Activated naive CD4-positive, alpha-beta T cell treated with anti-CD3 and anti-CD28 coated beads for 36 hours (primary cell): ENCODE measurements at places on chromosomes 5 and 9.

DNA sequence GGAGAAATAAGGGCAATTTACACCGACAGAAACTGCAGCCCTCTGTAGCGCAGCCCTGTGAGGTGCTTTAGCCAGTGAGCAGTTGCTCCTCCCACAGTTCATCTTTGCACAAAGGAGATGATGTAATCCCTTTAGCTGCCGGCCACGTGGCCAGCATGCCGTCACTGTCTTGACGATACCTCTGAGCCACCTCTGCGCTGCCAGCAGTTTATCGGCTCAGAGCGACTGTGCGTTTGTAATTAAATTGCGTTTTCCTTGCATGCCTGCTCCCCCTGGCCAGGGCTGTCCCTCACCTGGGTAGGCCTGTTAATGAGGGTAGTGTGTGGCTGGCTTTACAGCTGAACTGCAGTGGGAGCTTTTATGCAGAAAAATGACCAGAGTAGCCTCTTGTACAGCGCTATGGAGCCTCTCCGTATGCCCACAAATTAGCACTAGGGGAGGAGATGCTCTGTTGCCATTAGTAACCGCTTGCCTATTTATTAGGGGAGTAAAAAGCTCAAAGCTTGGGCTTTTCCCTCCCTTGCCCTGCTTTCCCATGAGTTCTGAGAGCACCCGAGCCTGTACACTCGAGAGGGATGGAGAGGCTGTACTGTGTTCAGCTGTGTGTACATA is 107.0 kb downstream of the TRIO start:
- no peak for DNase-seq

GRCh38 chr5:158478139-158478538 is 619.2 kb upstream of the CLINT1 start:
- DNase-seq: no peak

DNA sequence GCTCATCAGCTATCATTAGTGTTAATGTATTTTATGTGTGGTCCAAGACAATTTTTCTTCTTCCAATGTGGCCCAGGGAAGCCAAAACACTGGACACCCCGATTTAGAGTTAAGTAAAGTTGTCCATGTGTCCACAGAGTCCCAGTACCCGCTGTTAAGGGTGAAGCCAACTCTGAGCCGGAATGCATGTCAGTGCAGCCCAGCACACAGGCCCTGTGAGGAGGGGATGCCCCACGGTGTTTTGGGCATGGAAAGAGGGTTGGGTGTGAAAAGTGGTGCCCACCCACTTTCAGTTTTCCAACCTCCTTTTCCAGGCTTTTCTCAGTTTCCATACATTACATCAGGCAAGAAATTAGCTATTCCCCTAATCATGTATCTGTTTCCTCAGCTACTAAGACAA is 24.4 kb downstream of the SHC3 start:
- peak; percentile 27 for DNase-seq

GRCh38 chr9:126223798-126224531 is 102.7 kb upstream of the MVB12B start:
- DNase-seq: no peak

DNA sequence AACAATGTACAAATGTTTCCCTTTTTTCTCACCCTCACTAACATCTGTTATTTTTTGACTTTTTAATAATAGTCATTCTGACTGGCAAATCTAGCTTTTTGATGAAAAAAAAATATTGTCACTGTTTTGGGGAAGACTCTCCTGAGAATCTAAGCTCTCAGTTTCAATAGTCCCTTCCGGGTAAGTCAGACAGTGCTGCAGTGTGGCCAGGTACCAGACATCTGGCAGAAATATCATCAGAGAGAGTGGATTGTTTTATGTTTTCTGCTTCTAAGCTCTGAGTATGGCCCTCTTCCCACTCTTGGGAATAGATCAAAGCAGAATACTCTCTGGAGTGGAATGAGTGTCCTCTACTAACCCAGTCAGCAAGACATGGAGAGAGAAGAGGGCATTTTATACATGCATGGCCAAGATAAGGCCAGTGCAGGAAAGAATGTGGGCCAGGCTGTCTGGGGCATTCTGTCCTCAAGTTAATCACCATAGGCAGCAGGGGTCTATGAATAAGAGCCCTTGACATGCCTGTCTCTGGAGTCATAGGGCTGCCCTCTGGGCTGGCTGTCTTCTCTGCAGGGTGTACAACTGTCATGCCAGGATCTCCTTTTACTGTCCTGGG is 38.5 kb upstream of the OR2S2 start:
- no peak for DNase-seq

GRCh38 chr5:67065237-67065636 is 131.4 kb downstream of the CD180 start:
- peak; percentile 47 for DNase-seq

GRCh38 chr9:33375841-33376321 is 26.5 kb downstream of the AQP7 start:
- DNase-seq: no peak

DNA sequence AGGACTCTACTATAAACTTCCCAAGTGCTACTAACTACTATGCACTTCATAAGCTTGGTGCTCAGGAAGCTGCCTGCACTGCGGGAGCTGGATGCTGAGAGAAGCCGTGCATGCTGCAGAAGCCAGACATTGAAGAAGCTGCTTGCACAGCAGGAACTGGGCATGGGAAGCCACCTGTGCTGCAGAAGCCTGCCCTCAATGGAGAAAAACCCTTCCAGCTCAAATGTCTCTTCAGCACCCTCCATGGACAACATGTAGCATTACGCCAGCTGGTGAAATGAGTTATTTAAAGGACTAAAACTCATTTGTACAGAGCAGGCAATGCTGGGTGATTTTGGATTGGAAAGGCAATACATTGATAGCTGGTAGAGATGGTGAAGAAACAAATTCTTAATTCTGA is 247.2 kb downstream of the KIF4B start:
- no peak for DNase-seq

DNA sequence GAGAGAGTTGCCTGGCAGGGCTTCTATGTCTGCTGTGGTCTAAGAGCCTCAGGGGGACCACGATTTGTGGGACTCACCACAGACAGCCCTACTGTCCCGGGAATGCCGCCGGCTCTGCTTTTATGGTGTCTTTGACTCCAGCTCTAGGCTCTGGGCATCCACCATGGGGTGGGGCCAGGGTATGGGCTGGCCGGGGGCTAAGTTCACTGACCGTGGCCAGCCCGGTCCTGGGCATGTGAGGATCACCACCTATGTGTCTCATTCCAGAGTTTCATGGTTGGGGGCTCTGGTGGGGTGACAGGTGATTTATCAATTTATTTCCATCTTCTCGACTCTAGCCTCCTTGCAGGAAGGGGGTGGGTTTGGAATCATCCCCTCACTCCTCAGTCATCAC is 139.4 kb downstream of the GADD45G start:
- no peak for DNase-seq

DNA sequence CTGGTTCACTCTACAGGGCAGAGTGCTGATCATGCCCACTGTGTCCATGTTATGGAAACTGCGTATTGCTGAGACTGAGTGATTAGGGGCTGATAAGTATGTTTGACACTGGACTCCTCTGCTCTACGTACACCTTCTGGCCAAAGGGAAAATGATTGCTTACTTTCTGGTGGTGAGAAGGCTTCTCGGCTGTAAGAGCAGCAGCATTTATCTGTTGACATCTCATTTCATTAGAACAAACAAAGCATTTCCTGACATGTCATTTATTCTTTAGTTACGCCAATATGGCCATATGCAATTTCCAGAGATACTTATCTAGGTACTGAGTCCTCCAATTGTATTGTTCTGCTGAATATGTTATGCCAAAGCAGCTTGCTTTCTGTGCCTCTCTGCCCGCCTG is 5.6 kb downstream of the FAXDC2 start:
- DNase-seq: no peak

- DNase-seq: no peak
Observed at GRCh38 chr5:142984011-142984410, 213.8 kb downstream of the ARHGAP26 start.

DNA sequence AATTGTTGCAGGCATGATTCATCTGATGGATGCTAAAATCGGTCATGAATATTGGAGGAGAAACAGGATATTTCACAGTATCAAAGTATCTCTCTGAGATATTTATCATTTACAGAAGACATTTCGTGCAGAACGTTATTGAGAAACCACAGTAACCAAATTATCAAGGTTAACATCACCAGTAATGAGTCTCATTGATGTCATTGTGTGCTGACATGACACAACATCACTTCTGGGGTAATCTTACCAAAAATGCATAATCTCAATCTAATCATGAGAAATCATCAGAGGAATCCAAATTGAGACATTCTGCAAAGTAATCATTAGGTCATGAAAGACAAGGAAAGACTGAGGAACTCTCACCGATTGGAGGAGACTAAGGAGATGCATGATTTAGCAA is 42.7 kb downstream of the C5orf22 start:
- no peak for DNase-seq

- DNase-seq: no peak
Observed at GRCh38 chr9:35487081-35487480, 2.8 kb upstream of the RUSC2 start.

DNA sequence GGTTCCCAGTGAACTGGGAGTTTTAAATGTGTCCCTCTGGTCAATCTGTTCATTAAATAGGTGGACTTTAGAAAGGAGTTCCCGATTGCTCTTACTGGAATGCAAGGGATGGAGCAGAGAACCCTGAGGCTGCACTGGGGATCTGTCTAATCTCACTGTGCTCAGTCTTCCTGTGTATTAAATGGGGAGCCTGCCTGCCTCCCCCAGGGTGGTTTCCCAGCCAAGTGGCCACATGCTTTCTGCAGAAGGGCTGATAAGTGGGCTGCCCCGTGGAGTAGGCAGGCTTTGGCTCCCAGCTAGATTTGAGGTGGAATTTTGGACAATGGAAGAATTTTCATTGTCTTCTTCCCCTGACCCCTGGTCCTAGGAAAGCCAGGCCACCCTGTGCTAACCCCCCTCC is 14.0 kb upstream of the PHYHD1 start:
- DNase-seq: no peak

GRCh38 chr5:96229188-96229587 is 203.9 kb downstream of the PCSK1 start:
- DNase-seq: no peak

- no peak for DNase-seq
Observed at GRCh38 chr5:3195994-3196393, 399.6 kb upstream of the IRX1 start.

DNA sequence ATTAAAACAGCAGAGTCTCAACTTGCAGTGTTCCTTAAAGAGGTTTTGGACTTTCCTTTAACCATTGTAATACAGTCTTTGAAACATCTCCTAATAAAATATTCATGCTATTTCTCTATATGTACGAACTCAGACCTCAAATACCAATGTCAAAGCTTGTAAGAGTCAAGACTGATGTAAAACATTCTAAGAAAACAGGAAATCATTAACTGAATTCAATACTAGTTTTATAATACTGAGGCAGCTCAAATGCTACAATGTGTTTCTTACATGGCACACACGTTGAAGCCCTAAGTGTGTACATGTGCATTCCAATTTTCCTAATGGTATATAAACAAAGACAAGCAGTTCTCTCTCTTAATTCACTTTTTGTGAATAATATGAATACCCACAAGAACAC is 11.6 kb downstream of the PSIP1 start:
- DNase-seq: no peak

- DNase-seq: no peak
Observed at GRCh38 chr9:133754187-133754586, 16.0 kb upstream of the SARDH start.

- DNase-seq: no peak
Observed at GRCh38 chr9:76114144-76114543, 223.7 kb downstream of the PCSK5 start.

GRCh38 chr5:134659456-134659855 is 10.9 kb downstream of the SEC24A start:
- no peak for DNase-seq

- DNase-seq: no peak
Observed at GRCh38 chr9:106283769-106284168, 579.2 kb upstream of the ZNF462 start.

GRCh38 chr9:26950521-26950920 is 3.5 kb upstream of the PLAA start:
- no peak for DNase-seq

- DNase-seq: no peak
Observed at GRCh38 chr9:78539188-78539587, 242.3 kb downstream of the PSAT1 start.

DNA sequence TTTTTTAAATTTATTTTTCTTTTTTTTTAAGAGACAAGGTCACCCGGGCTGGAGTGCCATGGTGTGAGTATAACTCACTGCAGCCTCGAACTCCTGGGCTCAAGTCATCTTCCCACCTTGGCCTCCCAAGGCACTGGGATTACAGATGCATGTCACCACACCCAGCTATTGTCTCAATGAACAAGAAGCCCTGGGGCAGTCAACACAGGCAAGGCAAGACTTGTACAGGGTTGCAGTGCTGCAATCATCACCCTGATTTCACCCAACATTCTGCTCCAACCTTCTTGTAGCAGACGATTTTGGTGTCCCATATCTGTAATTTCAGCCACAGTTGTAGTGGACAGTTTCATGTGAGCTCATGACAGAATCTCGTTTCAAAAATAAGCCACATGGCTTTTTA is 205.8 kb upstream of the KIF2A start:
- DNase-seq: no peak

- DNase-seq: no peak
Observed at GRCh38 chr9:133342069-133342406, 5.9 kb downstream of the MED22 start.

DNA sequence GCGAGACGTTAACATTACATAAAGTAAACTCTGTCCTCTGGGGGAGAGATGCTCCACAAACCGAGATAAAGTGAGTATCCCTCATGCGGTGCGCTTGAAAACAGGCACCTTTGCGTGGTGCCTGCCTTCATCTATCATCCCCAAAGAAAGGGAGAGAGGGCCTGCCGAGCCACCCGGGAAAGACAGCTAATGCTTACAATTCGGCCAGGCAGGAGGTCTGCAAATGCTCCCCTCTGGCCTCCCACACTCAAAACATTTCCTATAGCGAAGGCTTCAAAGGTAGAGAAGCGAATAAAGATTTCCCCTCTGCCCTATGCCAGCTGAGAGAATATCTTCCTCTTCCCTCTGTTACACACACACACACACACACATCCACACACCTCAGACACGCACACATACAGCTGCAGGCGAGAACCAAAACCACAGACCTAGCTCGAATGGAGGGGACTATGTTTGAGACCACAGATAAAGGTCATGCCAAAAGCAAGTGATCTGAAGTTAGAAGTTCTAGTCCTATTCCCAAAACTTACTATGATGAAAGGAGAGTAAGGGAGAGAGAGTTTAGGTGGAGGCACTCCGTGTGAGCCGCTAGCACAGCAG is 132.8 kb downstream of the CRB2 start:
- no peak for DNase-seq

DNA sequence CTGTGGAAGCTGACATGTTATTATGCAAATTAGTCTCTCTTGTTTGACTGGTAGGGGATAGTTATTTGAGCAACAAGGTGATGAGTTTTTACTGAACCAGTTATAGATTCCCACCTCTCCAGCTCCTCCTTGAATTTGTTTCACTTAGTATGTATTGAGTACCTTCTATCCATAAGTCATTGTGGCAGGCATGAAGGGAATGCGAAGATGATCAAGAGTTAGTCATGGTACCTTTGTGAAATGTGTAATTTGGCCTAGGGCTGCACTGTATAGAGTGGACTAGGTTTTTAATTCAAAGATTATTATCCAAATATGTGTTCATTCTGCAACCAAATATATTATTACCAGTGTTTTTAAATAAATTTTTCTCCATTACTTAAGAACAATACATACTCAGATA is 110.1 kb downstream of the HACD4 start:
- no peak for DNase-seq

- DNase-seq: no peak
Observed at GRCh38 chr5:59264013-59264412, 629.5 kb downstream of the PDE4D start.

GRCh38 chr9:129968690-129969485 is 74.1 kb downstream of the FNBP1 start:
- no peak for DNase-seq

GRCh38 chr5:122107016-122107415 is 22.3 kb upstream of the ZNF474 start:
- no peak for DNase-seq
